ENCODE measurements at places on chromosomes 1 and 21. TPM values are rescaled to one million over a fixed set of nuclear protein-coding genes. Genes with fewer than 3 reads are reported as not detected.

FCN3 gene
- not detected for total RNA-seq

LMOD1 gene
- total RNA-seq, result not detected

DNA sequence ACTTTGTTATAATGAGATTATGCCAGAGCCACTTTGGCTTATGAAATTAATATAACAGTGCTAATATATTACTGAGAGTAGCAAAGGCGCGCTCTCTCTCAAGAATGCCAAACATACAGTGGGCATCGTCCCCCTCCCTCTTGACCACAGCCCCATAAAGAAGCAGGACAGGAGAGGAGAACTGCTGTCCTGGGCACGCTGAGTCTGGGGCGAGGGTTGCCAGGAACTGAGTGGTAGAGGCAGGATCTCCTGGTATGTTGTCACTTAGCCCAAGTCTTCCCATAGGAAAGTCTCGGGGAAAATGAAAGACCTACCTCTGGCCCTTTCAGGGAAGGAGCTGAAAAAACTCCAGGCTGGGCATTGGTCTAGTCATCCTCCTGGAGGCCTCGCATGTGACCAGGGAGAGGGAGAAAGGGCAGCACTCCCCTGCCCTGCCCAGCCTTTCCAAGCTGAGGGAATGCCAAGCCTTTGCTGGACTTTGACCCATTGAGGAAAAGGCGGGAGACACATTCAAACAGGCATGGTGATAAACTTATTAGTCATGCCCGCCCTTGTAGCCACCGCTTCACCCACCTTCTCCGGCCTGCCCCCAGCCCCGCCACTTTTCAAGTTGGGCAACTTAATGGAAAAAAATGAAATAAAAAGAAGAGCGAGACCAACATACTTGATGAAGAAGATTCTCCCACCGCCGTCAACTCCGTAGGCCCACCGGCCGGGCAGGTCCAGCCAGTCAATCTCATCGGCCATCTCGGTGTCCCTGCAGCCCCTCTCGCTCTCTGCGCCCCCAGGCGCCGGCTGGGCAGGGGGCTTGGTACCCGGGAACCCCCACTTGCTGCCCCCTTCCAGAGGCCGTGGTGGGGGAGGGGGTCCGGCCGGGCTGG, 17.4 kb upstream of the PLEKHA6 start:
- H3K27ac ChIP-seq, result no peak overlapping the region
- H3K36me3 ChIP-seq, result no peaks in the 10 kb centered on the region
- H3K4me3 ChIP-seq, result no peak overlapping the region
- no peak for DNase-seq
- H3K4me1 ChIP-seq, result peaks cover under 1% of the 10 kb centered on the region
- H3K27me3 ChIP-seq, result no peaks in the 10 kb centered on the region

GRCh38 chr1:66182551-66183178, 351.3 kb upstream of the SGIP1 start:
- no peak overlapping the region for H3K27ac ChIP-seq
- no peaks in the 10 kb centered on the region for H3K4me1 ChIP-seq
- DNase-seq, result no peak

DNA sequence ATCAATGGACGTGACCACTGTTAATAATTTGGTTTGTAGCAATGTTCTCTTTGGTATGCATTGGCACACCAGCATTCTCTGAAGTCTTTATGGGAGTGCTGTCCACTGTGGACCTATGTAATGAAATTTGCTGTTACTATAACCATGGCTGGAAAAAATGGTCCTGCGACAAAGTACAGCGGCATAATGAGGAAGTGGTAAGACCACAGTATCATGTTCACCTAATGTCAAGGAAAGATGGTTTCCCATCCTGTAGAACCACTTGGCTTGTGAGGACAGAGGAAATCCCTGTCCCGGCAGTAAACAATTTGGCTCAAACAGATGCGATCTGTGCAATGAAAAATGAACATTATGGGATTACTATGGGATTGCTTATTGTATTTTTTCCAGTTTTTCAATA, 173.9 kb upstream of the IVNS1ABP start:
- no peaks in the 10 kb centered on the region for H3K36me3 ChIP-seq
- H3K27me3 ChIP-seq, result no peaks in the 10 kb centered on the region
- H3K4me1 ChIP-seq, result no peaks in the 10 kb centered on the region
- no peak overlapping the region for H3K27ac ChIP-seq
